Pancreas (tissue), 10 donors: ENCODE measurements at places on chromosomes 13 and 19. TPM values are rescaled to one million over a fixed set of nuclear protein-coding genes. Genes with fewer than 3 reads are reported as not detected.

Gene DCT
- 0.79 TPM for total RNA-seq

GRCh38 chr19:47049307-47049700, 880 bp upstream of the TMEM160 start:
- DNase-seq, result no peak

Gene GNG7
- 4.9 TPM for total RNA-seq

Gene TJP3
- total RNA-seq, result 23.7 TPM

Gene ABHD13
- 4.2 TPM for total RNA-seq

- no peak for DNase-seq
Measured at GRCh38 chr19:2376784-2377519, 16.9 kb downstream of the TMPRSS9 start.

DNA sequence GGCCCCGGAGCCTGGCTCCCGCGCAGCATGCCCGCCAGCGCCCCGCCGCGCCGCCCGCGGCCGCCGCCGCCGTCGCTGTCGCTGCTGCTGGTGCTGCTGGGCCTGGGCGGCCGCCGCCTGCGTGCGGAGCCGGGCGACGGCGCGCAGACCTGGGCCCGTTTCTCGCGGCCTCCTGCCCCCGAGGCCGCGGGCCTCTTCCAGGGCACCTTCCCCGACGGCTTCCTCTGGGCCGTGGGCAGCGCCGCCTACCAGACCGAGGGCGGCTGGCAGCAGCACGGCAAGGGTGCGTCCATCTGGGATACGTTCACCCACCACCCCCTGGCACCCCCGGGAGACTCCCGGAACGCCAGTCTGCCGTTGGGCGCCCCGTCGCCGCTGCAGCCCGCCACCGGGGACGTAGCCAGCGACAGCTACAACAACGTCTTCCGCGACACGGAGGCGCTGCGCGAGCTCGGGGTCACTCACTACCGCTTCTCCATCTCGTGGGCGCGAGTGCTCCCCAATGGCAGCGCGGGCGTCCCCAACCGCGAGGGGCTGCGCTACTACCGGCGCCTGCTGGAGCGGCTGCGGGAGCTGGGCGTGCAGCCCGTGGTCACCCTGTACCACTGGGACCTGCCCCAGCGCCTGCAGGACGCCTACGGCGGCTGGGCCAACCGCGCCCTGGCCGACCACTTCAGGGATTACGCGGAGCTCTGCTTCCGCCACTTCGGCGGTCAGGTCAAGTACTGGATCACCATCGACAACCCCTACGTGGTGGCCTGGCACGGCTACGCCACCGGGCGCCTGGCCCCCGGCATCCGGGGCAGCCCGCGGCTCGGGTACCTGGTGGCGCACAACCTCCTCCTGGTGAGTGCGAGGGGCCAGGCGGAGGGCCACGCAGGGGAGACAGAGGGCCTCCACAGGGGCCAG, at the start of gene KL:
TSS of gene KL (plus strand) at position 10 of the 909 bp plus-strand sequence. CDS start at position 28, 18 bp downstream.
- DNase-seq, result peak; percentile 19

- DNase-seq, result peak; percentile 38
Measured at GRCh38 chr13:41700790-41701310, 243.5 kb downstream of the RGCC start.

GRCh38 chr13:71089056-71089455, 777.9 kb downstream of the DACH1 start:
- no peak for DNase-seq
